Nucleus accumbens (tissue), 56 donors: ENCODE measurements at places on chromosomes 11 and 22.

GRCh38 chr11:76415073-76415472 is 29.7 kb upstream of the EMSY start:
- no peak for DNase-seq

GRCh38 chr11:21465203-21465602 is 727.7 kb upstream of the ANO5 start:
- DNase-seq, result no peak

DNA sequence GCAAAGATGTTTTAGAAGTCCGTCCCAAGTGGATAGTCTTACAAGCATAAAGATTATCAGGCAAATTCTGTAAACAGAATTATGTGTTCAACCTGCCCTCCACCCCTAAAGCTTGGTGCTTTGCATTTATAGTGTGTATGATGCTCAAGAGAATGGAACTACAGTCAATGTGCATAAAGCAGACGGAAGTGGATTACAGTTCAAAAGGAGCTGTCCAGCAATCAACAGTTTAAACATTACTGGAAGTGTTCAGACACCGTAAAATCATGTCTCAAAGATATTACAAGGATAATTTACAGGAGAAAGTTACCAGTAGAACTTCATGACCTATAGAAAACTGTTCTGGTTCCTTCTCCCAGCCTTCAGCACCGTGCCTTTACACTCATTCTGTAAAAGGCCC is 1.0 kb downstream of the RIC3 start:
- no peak for DNase-seq

DNA sequence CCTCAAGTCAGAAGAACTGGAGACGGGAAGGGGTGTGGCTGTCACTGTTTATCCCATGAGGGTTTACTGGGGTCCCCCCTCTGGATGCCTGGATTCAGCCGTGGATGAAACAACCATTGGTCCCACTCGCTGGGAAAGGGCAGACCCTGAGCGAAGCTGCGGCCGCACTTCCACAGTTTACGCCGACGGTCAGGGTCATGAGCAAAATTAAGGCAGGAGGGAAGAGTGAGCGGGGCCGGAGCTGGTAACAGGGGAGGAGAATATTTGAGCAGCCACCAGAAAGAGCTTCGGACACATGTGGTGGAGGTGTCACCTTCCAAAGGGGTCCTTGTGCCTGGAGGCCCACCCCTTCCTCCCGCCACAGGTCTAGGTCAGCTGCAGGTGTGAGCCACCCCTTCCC is 344.9 kb downstream of the BRD1 start:
- no peak for DNase-seq

DNA sequence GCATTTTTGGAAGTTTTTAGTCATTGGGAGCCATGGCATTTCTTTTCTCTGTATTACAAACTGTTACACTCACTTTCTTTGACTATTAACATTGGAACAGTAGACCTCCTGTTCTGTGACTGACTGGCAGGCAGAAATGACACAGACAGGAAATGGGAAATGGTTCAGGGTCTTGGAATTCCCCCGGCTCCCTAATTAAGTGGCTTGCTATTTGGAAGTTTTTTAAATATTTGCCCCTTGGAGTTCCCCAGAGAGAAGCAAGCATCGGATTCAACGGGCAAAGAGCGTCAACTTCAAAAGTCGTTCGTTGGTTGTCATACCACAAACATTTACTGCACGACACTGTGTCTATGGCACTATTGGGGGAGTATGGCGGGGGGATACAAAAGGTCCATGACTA is 1.1 kb upstream of the BIRC2 start:
- no peak for DNase-seq

GRCh38 chr11:130337281-130338089 is 22.8 kb upstream of the ZBTB44 start:
- DNase-seq, result no peak

DNA sequence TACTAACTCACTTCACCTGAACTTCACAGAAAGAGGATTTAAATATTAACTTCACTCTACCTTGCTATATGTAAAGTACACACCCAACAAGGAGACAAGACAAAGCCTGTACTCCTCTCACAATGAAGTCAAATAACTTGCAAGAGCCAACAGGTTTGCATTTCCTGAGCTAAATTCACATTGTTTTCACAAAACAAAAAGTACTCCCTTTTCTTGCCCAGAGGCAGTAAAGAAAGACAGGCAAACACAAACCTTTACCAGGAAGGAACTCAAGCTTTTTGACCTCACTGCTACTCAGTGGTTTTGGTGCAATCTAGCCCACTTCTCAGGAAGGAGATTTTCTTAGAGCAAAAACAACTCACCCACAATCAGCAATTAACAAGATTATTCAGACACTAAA is 15.7 kb downstream of the USP28 start:
- no peak for DNase-seq

- DNase-seq, result no peak
Observed at GRCh38 chr11:112864672-112865071, 96.5 kb upstream of the NCAM1 start.
